ENCODE measurements at places on chromosomes 11 and 22.

GRCh38 chr11:76672431-76673175 lies 2.1 kb upstream of the LRRC32 start:
- DNase-seq: no peak

- DNase-seq: no peak
Observed at GRCh38 chr11:120289426-120289825, 35.7 kb upstream of the TLCD5 start.

DNA sequence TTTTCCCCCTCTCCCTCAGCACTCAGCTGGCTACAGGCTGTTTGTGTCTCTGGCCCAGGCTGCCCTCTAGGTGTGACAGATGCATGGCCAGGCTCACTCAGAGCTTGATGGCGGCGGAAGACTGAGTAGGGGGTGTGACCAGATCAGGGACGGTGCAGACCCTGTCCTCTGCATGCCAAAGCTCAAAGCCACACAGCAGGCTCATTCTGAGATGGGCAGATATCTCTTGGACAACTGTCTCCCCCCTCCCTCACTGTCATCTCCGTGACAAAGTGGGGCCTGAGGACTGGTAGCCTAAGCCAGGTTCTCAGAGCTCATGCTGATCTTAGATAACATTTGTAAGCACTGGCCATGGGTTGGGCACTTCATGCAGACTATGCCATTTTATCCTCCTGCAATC lies 231.3 kb downstream of the DSCAML1 start:
- DNase-seq: no peak

GRCh38 chr11:44972746-44973435 lies 22.2 kb upstream of the TP53I11 start:
- no peak for DNase-seq

GRCh38 chr11:27387362-27387761 lies 24.3 kb upstream of the CCDC34 start:
- DNase-seq: no peak

GRCh38 chr11:102837156-102837555 lies 6.3 kb downstream of the MMP3 start:
- no peak for DNase-seq

DNA sequence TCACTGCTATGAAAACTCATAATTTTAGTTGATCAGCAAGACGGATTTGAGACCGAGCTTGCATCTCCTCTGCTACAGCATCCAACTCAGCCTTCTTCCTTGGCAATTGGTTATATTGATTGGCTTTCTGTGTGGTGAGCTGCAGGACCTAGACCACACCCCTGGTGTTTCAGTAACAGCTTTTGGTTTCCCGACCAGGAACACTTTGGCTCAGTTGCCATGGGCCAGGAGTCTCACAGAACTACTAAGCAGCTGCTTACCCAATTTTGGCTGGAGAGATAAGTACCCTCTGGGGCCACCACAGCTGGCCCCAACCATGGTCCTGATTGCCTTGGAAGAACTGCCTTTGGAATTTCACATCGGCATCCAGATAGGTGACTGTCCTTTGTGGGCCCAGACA lies at the start of gene GLYATL1:
TSS of gene GLYATL1 (plus strand) at position 212 of the 400 bp plus-strand sequence. CDS start 7,600 bp downstream, outside the sequence.
- DNase-seq: no peak

DNA sequence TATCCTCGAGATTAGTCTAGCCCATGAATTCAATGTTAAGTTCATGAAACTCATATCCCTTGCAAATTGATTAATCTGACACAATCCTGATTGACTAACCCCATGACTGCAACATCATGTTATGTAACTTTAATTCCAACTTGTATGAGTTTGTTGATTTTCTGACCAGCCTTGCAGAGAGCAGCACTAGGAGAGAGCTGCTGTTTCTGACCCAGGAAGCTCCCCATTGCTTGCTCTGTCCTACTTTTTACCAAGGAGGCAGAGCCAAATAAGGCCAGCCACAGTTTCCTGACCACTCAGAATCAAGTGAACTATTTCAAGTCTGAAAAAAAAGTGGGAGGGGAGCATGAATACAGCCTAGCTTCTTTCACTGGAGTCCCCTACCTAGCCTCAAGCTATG lies 13.2 kb downstream of the MPZL3 start:
- no peak for DNase-seq

DNA sequence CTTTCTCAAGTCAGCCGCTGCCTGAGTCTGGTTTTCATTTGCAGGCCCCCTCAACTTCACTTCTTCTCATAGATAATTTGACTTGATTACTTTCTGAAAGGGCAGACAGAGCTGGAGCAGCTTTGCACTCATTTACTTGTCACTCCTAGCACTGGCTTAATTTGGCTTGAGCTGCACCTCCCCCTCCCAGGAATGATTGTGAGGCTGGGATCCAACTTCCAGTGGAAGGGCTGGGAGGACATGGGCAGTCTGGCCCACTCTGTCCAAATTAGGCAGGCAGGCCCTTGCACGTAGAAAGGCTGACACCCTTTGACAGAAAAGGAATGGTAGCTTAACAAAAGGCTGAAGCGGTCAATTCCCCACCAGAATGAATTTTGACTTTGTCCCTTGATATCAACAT lies 453.9 kb downstream of the ETS1 start:
- DNase-seq: no peak

DNA sequence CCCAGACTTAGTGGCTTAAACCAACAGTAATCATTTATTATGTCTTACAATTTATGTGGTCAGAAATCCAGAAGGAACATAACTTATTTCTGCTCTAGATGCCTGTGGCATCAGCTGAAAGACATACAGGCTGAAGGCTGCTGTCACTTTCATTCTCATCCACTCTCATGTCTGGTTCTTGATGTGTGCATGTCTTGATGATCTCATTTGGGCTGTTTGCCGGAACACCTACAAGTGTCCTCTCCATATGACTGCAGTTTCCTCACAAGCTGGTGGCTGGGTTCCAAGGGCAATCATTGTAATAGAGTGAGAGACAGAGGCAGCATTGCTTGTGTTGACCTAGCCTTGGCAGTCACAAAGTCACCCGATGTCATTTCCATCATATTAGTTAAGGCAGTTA lies 1375.9 kb upstream of the RAG2 start:
- no peak for DNase-seq
